Activated T-cell treated with anti-CD3 and anti-CD28 coated beads, Interleukin-2, amount 50 U/mL, for 72 hours (primary cell): ENCODE measurements at places on chromosomes 12 and 14. TPM values are rescaled to one million over a fixed set of nuclear protein-coding genes. Genes with fewer than 3 reads are reported as not detected.

DNA sequence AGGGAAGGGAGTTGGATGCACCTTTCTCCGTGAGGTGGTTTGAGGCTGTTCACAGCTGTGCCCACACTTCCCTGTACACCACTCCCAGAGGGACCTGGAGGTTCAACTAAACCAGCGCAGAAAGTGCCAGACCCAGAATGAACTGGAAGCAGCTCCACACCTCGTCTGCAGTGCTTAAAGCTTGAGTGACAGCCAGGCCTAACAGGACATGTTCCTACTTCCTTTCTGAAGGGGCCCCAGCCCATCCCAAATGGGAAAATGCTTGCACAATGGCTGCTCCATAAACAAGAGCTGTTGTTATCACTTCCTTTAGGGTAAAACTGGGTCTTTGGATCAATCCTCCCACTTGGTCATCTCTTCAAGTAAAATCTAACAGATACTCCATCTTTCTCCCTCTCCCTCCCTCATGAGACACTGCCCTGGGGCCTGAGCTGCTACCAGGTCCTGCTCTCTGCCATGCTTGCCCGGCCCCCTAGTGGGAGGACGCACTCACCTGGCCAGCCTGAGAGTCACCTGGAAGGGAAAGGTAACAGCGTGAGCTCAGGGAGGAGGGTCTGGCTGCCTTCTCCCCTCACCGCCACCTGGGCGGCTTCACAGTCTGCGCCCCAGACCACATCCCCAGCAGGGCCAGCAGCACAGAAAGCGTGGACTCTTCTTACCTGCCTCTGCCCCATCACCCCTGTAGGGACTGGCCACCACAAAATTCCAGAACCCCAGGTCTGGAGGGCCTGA is 33.5 kb downstream of the ISCA2 start:
- DNase-seq = no peak

DNA sequence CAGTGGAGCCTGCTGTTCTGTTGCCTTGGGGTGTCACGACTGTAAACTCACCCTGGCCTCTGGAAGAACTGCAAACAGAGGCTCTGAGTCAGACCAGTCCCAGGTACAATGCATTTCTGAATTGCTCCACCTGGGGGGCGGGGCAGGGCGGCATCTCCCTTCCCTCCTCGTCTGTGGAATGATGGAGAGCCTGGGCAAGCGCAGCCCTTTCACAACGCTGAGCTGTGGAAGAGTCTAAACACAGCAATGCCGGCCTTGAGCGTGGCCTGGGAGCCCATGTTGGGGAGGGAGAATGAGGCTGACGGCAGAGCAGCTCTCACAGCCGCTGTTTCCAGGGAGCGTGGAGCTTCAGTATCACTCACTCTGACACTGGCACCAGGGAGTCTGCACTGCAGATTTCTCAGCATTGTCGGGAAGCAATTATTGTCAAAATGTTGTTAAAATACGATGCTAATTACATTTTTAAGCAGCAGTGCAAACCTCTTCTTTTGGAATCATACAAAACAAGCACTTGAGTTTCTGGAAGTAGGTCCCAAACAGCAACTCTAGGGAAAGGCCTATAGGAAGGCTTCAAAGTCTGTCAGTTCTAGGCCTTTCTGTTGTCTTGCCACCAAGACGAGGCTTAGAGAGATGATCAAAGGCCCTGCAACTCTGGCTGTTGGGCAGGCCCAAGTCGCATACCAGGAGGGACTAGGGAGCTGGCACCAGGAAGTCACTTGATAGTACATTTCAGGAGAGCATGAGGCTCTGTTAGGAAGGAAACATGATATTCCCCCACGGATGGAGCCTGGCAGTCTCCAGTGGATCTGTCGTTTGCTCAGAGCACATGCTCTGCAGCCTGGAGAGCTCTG is 244.0 kb upstream of the FKBP4 start:
- no peak for DNase-seq

- no peak for DNase-seq
Measured at GRCh38 chr12:42742716-42743115, 153.2 kb upstream of the PRICKLE1 start.

DNA sequence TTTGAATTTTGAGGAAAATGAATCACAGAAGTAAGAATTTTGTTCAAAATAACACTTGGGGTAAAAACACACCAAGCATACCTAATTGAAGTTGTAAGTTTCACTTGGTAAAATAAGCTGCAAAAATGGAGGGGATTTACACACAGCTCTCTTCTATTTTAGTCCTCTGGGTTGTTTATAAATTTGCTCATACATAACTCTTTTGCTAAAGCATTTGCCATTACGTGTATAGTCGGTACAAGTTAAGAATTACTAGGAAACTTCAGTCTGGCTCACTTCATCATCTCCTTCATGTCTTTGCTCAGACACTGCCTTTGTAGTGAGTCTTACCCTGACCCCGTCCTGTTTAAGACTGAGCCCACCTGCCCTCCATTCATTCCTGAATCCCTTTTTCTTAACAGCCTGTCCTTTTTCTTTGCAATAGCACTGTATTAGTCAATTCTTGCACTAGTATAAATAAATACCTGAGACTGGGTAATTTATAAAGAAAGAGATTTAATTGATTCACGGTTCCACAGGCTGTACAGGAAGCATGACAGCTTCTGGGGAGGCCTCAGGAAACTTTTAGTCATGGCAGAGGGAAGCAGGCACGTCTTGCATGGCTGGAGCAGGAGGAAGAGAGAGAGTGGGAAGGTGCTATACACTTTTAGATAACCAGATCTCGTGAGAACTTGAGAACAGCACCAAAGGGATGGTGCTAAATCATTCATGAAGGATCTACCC is 451.1 kb downstream of the PCNX1 start:
- DNase-seq = no peak

GRCh38 chr12:32437095-32437515 is 37.7 kb downstream of the FGD4 start:
- DNase-seq = no peak

GRCh38 chr12:45231515-45232145 is 15.7 kb downstream of the ANO6 start:
- DNase-seq = no peak

DNA sequence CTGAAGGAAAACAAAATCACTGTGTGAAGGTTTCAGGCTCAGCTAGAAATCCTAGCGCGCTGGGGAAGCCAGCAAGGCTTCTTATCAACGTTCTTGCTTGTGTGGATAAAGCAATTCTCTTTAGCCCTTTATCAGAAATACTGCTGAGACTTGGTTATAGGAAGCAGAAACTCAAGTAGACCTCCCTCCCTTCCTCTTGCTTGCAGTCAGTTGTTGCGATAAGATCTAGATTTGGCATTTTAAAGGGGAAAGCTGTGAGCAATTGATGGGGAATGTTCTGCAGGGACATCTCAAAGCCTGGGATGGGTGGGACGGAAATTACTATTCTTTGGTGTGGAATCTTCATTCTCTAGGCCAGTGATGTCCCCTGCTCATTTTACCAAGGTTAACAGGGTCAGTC is 76.4 kb upstream of the ANO4 start:
- DNase-seq = no peak

DNA sequence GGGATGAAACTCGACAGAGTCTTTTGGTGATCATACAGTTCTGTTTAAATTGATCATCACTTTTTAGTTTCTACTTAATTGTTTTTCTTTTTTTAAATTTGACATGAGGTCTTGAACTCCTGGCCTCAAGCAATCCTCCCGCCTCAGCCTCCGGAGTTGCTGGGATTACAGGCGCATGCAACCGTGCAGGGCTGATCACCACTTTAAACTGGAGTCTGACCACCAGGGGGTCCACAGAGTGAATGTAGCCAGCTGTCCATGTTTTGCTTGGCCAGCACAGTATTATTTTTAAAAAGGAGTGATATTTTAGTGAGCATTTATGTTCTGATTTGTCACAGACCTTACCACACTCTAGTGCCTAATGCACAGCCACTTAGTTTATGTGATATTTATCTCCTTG is 10.7 kb downstream of the DAAM1 start:
- DNase-seq = no peak

DNA sequence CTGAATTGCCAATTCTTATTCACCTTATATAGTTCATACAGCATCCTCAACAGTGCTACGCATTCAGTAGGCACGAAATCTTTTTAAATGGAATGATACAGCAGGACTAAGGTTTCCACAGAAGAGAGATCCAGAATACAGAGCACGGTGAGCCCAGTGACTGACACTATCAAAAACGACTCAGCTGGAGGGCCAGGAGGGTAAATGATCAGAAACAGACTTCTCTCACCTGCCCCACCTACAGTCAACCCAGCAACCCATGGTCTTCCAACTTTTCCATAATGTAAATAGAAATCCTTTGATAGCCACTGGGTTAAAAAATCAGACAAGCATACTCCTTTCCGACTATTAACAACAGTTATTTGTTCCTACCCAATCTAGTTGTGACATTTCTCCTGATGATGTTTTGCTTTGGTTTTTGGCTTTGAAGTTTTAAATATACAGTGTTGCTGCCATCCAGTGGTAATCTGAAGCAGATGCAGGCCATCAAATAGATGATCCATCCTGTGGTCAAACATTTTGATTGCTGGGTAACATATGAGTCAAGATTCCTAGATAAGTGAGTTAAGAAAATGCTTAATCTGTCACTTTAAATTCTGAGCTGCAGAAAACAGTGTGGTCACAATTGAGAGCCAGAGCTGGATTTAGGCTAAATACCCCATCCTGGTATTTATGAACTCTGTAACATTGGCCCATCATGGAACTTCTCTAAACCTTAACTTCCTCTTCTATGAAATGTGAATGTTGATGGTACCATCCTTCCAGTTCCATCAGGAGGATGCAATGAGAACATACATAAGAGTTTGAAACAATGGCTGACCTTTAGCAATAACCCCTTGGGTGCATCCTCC is 42.0 kb downstream of the GPHB5 start:
- no peak for DNase-seq

- no peak for DNase-seq
Measured at GRCh38 chr12:85325442-85325841, 45.4 kb downstream of the ALX1 start.

DNA sequence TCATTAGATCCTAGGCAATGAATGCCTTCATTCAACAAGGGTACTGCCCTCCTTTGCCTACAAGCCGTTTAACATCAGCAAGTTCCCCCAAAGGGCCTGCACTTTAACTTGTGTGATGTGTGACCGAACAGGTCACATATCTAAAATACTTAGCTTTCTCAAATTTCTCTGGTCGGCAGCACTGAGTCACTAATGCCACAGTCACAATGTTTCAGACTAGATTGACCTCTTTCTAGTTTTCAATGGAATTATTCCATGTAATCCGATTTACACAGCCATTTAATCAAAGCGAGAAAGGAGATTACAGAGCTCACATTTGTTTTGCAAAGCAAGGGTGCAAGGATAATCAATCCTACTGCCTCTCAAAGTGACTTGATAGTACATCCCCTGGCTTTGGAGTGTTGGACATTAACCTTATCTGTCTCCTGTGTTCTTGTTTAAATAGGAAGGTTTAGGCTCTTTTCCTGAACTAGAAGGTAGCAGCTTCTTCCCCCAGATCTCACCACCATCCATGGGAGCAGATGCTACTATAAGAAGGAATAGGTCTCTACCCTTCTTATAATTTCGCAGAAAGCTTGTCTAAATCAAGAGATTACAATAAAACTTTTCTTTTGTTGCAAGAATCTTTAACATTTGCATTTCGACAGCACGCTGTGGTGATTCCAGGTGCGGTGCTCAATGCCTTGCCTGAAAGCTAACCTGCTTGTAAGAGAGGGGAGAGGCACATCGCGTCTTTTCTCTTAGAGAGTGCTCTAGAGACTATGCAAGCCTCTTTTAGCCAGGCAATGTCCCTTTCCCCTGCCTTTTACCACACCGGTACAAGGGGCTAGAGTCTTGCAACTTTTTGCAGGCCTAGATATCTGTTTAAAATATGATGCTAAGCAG is 1.8 kb downstream of the KITLG start:
- no peak for DNase-seq

DNA sequence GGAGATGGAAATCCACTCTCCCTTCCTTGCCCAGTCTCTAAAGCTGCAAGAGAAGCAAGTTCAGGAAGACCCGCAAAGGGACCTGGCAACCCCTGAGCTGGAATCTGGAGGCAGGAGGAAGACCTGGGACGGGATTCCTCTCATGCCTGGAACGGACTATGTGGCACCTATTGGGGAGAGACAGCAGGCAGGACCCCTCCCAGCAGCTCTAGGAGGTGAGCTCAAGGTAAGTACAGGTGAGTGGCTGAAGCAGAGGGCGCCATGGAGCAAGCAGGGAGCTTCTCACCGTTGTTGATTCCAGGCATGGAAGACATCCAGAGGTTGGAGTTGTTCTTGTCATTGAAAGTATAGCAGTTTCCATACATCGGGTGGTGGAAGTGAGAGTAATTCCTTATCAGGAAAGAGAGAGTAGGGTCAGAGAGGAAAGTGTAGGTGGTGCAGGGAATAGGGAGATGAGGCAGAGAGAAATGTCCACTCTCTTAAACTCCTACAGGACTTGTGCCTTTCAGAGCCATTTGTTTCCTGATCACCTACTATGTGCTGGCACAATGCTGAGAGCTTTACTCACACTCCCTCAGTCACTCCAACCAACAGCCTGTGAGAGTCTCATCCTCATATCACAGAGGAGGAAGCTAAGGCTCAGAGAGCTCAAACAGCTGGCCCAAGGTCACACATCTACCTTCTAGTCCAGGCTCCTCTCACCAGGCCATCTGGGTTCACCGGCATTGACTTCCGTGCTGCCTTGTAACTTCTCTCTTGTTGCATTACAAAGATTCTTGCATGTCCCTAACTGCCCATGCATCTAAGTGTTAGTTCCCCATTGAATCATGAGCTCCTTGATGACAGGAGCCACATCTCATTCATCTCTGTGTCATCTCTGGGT is 13.9 kb upstream of the TNFRSF1A start:
- no peak for DNase-seq

DNA sequence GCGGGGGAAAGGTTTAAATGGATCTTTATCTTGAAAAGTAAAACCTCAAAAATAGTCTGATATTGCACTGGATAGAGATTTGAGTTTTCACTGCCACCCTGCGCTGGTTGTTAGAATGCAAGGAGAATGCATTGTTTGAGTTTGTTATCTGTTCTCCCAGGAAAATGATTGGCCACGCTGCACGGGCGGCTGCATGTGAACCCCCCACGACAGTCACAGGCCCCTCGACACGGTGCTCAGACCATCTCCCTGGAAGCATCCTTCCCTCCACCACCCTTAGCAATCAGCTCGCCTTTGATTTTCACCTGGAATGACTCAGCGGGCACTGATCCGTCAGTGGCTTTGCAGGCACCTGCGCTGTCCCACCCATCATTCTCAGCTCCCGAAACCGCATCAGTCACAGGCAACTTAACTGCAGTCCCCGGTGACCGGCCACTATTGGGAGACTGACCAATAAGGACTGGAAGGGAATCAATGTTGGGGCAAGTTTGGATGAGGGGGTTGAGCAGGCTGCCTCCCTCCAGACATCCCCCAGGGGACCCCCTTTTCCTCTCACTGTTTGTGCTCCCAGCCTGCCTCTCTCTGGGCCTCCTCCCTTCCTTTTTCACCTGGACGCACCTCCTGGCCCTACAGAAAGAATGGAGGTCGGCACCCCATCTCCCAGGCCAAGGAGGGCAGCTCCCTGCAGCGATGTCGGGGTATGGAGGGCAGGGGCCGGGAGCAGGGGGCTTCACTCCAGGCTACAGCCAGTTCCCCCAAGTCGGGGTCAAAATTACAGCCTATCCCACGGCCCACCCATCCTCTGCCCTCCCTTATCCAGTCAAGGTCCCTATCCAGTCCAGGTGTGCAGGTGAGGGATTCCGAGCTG is 28.5 kb upstream of the C14orf180 start:
- no peak for DNase-seq

- no peak for DNase-seq
Measured at GRCh38 chr12:27083861-27084394, 1.6 kb upstream of the C12orf71 start.

Gene RPL36AL
- total RNA-seq = 217 TPM

Gene SYNDIG1L
- not detected for total RNA-seq

Gene METTL25
- 5.1 TPM for total RNA-seq

Gene ATN1
- 51.4 TPM for total RNA-seq

Gene CD163L1
- not detected for total RNA-seq

Gene LRP1-AS
- not detected for total RNA-seq

Gene TSHR
- not detected for total RNA-seq

Gene FLVCR2
- total RNA-seq = 12.3 TPM
